PC-3 (cell line): ENCODE measurements at places on chromosomes 4 and X. TPM values are rescaled to one million over a fixed set of nuclear protein-coding genes. Genes with fewer than 3 reads are reported as not detected.

Gene ATP6AP2
- total RNA-seq: 74.1 and 77.6 TPM in 2 replicates

Gene UCP1
- not detected in 2 replicates for total RNA-seq

Gene DUSP9
- total RNA-seq: 10.7 and 13.0 TPM in 2 replicates

Gene PABPC1L2B
- not detected in 2 replicates for total RNA-seq

Gene SLC49A3
- not detected in 2 replicates for total RNA-seq

Gene C4orf50
- not detected in 2 replicates for total RNA-seq

Gene MAGEB6
- not detected in 2 replicates for total RNA-seq

Gene MTNR1A
- not detected in 2 replicates for total RNA-seq

Gene FAM120C
- 8.2 and 10.7 TPM in 2 replicates for total RNA-seq

Gene DKK2
- not detected in 2 replicates for total RNA-seq

Gene PWWP3B
- 0.07 TPM in 1 of 2 replicates, not detected in the other for total RNA-seq

Gene ADRA2C
- total RNA-seq: 0.52 TPM in 1 of 2 replicates, not detected in the other

Gene L1CAM
- total RNA-seq: 5.2 and 11.2 TPM in 2 replicates
